ENCODE measurements at places on chromosomes 3 and 15.

DNA sequence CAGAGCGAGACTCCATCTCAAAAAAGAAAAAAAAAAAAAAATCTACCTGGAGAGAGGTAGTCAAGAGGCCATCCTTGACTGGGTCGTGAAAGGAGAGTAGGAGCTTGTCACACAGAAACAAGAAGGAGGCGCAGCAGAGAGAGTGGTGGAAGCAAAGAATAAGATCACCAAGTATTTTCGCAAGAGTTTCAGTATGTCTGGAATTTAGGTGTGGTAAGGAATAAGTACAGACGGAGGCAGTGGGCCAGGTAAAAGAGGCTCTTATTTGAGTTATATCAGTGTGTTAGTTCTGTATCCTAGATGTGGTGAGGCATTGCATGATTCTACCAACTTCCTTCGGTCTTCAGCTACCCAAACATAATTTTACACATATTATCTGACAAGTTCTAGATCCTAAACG lies 14.6 kb upstream of the ATP10A start:
- no peak for DNase-seq

- DNase-seq, result no peak
These were observed 114.8 kb upstream of the RARB start for GRCh38 chr3:25313286-25313685.

DNA sequence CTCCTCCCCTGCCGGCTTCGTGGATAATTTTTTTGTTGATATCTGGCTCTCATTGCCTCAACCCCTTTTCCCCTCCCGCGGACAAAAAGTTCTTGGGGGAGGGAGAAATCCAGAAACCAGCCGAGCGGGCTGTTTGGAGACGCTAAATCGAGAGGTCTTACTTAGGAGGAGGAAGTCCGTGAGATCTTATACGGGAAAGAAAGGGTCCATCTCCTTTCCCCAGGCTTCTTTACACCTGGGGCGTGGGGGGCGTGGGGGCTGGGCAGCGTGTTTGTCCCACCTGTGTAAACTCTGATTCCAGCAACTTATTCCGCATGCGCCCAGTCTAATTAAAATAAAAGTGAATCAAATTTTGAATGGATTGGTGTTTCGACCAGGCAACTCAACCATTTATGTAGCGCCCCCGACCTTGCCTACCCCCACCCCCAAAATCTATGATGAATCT lies 364 bp upstream of the CADPS start:
- DNase-seq, result no peak

DNA sequence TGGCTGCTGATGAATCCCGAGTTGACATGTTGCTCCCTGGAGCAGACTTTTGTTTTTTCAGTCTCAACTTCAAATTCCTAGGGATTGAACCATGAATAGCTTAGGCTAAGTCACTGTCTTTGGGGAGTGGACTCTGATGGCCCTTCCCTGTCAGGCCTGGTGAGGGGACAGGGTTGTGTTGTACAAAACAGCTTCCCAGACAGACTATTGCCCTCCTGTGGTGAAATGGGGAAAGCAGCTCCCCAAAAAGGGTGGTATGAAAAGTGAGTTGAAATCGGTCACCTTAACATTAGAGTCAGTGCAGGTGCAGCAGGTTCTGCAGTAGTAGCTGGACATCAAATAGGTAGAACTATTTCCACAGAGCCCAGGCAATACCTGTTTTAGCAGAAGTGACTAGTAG lies 775.6 kb downstream of the ROBO2 start:
- DNase-seq, result no peak

GRCh38 chr3:50271314-50271936 lies 2.5 kb downstream of the SEMA3B start:
- no peak for DNase-seq

GRCh38 chr3:56916716-56917360 lies 115.1 kb upstream of the ARHGEF3 start:
- DNase-seq, result no peak

- DNase-seq, result no peak
These were observed 109.1 kb upstream of the COL8A1 start for GRCh38 chr3:99529265-99529664.

DNA sequence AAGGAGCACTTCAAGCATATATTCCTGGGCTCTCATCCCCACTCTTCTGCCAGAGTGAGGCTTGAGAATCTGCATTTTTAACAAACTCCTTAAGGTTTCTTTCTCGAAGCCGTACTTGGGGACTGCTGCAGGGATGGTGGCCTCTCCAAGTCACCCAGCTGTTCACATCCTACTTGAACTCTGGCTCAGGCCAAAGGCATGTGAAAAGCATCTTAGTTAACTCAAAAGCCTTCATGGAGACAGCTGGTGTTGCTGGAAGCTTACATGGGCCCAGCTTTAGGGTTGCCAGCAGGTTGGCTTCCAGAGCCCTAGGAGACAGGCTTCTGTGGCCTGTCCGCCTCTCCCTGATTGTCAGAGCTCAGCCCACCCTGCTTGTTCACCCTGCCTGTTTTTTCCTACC lies 139.2 kb downstream of the THSD4 start:
- DNase-seq, result no peak

DNA sequence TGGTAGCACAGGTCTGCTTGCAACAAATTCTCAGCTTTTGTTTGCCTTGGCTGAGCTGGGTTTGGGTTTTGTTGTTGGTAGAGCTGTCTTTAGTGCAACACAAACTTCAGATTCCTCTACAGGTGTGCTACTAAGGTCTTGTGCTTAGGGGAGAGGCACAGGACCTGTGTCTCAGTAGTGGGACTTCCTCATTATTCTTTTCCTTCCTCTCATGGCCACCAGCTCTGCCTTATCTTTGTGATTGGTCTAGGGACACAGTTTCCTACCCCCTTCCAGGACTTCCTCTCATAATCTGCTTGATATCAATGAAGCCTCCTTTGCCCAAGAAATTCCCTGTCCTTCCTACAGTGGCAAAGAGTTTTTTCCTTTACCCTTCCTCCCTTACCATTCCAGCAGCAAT lies 24.9 kb upstream of the DNAAF4 start:
- no peak for DNase-seq

DNA sequence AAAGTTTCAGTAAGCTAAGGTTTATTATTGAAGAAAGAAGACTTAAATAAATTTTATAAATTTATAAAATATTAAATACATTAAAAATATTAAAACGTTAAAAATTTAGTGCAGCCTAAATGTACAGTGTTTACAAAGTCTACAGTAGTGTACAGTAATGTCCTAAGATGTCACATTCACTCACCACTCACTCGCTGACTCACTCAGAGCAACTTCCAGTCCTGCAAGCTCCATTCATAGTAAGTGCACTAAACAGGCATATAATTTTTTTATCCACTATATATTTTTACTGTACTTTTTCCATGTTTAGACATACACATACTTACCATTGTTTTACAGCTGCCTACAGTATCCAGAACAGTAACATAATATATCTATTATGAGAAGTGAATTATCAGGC lies 51.5 kb downstream of the TJP1 start:
- no peak for DNase-seq

- DNase-seq, result no peak
These were observed 3.3 kb upstream of the VILL start for GRCh38 chr3:37987315-37987697.

DNA sequence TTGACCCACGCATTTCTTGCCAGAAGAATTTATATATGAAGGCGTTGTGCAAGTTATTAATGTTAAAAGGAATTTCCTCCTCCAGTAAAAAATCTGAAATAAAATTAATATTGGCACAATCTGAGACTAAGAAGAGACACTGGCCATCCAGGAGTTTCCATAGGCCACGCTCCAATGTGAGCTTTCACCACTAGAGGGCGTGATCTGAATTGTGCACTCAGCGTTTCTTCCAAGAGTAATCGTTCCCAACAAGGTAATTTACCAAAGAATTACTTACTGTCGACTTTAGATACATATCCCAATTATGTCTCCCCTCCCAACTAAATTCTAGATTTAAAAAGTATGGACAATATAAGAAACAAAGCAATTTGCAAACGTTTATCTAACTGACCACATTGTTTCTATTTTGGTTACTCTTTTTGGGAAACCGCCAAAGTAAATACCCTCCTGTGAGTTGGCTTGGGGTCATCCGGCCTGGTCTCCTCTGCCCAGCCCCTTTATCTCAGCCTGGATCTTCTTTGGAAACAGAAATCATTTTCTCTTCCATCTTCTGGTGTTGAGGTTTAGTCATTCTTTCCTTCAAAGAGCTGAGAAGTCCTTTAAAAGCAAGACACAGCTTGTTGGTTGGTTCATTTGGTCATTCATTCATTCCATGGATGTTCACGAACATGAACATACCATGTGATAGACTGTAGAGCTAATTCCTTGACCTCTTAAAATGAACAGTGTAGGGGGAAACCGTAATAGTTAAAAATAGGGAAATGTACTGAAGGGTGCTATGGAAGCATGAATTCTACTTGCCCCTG lies 26.2 kb downstream of the POLR2M start:
- DNase-seq, result peak; percentile 31

DNA sequence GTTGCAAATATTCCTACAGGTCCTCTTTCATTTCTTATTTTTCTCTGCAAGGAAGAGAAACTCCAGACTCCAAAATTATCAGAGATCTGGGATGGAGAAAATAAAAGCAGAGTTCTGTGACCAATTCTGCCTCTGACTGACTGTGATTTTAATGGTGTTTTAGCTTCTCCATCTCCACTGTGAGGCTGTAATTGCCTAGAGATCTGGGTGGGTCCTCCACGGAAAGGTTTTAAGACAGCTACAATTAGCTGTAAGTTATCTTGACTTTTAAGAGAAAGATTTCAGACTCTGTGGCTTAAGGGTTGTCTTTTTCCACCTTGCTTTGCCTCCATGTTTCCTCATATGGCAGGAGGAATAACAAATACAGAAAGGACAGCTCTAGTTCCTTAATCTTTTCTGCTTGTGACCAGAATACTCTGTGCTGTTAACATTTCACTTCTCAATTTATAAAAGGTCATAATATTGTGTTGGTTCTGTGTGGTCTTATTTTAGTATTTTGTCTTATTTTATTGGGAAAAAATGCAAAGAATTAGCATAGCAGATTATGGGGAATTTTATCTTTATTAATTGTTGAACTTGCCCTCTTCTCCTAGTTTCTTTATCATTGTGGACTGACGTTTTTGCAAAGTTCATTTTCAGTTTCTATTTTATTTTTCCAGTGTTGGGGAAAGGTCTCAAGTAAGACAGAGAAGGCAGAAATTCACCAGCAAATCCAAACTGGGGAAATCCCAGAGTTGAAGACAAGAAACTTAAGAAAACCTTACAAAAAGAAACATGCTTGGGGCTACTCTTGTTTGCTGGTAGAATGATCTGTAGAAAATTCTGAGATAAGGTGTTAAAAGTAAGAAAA lies 157.9 kb downstream of the RAP2B start:
- DNase-seq, result no peak

DNA sequence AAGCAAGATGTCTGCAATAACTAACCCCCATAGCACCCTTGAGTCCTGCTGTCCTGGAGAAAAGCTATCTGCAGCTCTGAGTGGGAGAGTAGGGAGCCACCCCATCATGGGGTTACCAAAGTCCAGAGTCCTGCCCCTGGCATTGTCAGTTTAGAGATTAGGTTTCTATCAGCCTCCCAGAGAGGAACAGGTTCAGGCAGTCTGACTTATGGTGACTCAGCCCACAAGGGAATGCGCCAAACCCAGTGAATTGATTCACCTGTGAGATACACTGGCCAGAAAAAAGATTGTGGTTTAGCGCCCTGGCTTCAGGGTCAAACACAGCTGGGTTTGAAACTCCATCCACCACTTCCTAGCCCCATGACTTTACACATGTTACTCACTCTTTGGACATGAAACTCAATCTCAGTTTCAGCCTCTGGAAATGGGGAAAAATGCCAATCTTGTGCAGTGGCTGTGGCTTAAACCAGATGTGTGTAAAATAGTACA lies 263.6 kb upstream of the HES1 start:
- DNase-seq, result no peak

- DNase-seq, result no peak
These were observed 563.8 kb upstream of the ROBO1 start for GRCh38 chr3:80331494-80332170.

- DNase-seq, result no peak
These were observed 44.5 kb upstream of the BOC start for GRCh38 chr3:113166719-113167492.

- no peak for DNase-seq
These were observed 21.5 kb upstream of the SNRPA1 start for GRCh38 chr15:101316529-101316928.

- DNase-seq, result no peak
These were observed 67.2 kb downstream of the LPP start for GRCh38 chr3:188220988-188221818.

DNA sequence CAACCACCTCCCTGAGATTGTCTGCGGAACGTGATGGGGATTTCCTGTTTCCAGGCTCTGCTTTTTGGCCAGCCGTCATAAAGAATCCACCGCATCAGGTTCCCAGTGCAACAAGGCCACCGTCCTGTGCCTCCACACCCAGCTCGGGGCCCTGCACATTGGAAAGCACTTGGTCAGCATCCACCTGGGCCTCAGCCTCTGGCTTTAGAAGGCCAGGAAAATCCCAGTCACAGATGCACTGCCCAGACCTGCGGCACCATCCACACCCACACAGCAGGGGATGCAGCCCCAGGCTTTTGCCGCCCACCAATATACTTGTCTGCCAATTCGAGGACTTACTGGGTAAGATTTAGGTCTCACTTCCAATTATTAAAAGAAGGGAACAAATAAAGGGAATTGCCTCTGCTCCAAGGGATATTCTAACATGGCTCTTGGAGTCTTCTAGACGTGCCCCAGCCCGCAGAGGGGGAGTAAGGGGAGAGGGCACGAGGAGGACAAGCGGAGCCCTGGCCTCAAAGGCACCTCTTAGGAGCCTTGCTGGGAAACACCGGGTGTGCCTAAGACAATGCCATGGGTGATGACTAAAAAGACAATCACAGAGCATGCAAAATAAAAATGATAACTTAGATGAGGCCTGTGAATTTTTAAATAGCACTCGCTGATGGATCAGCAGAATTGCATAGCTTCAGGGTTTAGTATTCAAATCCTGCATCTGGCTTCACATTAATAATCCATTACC lies 169.2 kb downstream of the FOXP1 start:
- no peak for DNase-seq

DNA sequence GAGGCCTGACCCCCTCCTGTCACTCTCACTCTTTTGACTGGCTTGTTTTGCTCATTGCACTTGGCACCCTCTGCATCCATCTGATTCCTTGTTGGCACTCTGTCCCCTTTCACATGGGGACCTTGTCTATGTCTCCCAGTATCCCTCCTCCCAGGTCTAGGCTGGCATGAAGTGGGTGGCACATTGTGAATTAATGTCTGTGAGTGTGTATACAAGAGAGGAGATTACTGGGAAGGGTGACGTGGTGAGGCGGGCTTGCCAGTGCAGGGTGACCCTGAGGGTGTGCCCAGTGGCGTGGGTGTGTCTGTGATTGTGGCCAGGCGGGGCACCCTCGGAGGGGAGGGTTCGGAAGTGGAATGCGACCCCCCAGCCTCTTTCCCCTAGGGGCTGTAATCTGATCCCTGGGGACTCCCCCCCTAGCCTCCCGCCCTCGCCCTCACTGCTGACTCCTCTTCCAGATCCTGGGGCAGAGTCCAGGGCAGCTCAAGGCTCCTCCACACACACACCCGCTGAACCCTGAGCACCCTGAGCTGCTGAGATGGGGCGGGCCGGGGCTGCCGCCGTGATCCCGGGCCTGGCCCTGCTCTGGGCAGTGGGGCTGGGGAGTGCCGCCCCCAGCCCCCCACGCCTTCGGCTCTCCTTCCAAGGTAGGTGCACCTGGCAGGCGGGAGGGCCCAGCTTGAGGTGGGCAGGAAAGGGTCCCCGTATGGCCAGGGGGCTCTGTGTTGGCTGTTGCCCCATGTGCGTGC lies at the start of gene SEMA3B:
Gene SEMA3B, plus strand, starts transcription at position 445 of the 749 bp plus-strand sequence. Its CDS starts 94 bp downstream, at position 539.
- no peak for DNase-seq
